ENCODE measurements at places on chromosomes 3 and 15. TPM values are rescaled to one million over a fixed set of nuclear protein-coding genes. Genes with fewer than 3 reads are reported as not detected.

- DNase-seq, result peak; percentile 13
These were observed 39.0 kb downstream of the GABPB1 start for GRCh38 chr15:50315814-50316630.

GRCh38 chr3:73848173-73848906 lies 223.6 kb upstream of the PDZRN3 start:
- no peak for DNase-seq

The MYEF2 gene
- 137 TPM for total RNA-seq

DNA sequence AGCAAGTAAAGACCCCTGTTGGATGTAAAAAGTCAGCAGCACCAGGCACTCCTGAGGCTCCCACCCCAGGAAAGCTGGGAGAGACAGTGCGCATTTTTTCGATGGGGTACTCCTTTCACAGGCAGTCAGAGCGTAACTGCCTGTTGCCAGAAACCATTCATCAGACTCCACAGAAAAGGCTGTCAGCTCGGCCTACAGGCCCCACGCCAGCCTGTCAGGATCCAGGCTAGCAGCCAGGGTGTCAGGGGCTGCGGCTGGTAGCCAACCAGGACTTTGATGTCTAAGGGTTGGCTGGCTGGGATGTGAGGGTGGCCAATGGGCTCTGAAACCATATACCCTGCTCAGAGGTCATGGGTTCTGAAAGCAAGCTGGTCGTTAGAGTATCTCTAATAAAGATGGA lies 164.5 kb downstream of the WNT5A start:
- peak; percentile 28 for DNase-seq

GRCh38 chr15:73930371-73930770 lies 4.1 kb downstream of the LOXL1 start:
- no peak for DNase-seq

DNA sequence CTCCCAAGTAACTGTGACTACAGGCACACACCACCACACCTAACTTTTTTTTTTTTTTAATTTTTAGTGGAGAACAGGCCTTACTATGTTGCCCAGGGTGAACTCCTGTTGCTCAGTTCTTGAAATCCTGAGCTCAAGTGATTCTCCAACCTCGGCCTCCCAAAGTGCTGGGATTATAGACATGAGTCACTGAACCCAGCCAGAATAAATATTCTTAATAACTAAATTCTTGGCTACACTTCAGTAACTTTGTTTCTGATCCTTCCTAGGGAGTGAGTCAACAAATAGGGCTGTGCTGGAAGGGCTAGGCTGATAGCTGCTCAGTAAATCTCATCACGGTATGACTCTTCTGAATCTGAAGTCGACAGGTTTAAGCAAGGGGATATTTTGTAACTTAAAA lies 56.6 kb downstream of the P3H2 start:
- no peak for DNase-seq

GRCh38 chr3:107222907-107223306 lies 154.3 kb upstream of the CCDC54 start:
- DNase-seq, result no peak

DNA sequence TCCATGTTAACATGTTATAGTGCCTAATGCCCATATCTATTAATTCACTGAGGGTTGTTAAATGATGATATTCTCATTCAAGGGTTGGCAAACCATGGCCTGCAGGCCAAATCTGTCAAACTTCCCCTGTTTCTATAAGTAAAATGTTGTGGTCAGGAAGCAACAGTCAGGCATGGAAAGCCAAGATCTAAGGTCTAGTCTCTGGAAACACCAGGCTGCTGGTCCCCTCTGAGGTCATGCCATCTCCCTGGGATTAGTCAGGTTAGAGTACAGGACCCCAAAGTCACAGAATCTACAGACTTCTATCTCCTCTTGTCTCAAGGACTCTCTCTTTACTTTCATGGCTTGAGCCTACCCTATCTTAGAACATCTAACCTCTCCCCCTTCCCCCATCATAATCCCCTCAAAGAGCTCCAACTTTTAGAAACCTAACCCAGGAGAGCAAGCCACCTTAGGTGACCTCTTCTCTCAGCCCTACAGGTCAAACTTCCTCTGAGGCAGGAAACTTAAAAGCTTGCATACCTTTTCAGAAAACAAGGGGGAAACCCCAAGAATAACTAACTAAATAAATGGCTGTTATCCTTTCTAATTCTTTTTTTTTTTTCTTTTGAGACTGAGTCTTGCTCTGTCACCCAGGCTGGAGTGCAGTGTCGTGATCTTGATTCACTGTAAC lies 15.3 kb upstream of the HERC1 start:
- no peak for DNase-seq

DNA sequence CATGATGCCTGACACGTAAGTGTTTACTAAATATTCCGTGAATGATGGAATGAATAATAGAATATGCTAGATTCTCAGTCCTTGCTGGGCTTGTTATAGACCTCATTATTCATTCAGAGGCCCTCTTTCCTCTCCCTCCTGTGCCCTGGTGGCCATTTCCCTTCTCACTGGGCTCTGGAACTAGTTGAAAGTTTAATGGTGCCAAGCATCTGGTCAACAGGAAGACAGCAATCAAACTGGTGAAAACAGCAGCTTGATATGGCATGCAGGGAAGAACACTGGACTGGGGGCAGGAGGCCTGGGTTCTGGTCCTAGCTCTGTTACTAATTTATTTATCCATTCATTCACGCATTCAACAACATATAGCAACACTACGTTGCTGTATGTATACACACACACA lies 3.7 kb upstream of the APOD start:
- no peak for DNase-seq

DNA sequence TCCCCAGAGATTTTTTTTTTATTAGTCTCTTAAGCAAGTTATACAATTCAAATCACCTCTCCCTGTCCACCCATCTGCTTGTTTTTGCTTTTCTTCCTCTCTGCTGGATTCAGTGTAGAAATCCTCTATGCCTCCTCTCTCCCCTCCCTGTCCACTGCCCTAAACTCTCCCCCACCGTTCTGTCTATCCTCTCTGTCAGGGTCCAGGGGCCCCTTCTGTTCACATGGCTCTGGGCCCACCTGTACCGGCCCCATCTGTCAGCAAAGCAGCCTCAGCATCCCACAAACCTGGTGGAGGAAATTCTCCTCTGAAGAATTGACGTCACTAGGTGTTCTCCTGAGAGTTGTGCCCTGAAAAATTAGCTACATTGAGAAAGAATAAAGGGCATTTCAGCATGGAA lies 137.6 kb upstream of the CMC1 start:
- peak; percentile 80 for DNase-seq

The TLE3 gene
- 59.3 TPM for total RNA-seq

The ZIC1 gene
- 662 TPM for total RNA-seq

DNA sequence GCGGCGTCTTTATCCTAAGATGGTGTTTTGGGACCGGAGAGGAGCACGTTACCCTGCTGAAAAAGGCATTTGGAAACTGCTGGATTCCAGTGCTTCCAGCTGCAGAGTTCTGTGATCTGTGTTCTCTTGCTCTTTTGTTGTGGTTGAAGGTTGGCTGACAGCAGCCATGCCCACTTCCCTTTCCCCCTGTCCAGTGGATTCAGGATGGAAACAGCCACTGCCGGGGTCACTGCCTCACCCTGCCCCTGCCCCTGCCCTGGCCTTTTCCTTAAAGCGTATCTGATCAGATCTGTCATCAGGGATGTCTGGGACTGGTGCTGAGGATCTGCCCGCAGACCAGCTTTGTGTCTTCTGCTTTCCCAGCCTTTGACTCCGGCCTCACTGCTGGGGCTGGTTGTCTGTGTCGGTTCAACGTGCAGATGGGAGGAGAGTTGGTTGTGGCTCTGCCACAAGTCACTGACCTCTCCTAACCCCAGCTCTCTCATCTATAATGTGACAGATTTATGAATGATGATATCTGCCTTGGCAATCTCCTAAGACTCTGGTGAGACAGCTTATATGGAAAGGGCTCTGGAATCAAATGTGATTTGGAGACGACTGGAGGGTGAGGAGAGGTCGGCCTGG lies 219.4 kb upstream of the BHLHE40 start:
- DNase-seq, result no peak

DNA sequence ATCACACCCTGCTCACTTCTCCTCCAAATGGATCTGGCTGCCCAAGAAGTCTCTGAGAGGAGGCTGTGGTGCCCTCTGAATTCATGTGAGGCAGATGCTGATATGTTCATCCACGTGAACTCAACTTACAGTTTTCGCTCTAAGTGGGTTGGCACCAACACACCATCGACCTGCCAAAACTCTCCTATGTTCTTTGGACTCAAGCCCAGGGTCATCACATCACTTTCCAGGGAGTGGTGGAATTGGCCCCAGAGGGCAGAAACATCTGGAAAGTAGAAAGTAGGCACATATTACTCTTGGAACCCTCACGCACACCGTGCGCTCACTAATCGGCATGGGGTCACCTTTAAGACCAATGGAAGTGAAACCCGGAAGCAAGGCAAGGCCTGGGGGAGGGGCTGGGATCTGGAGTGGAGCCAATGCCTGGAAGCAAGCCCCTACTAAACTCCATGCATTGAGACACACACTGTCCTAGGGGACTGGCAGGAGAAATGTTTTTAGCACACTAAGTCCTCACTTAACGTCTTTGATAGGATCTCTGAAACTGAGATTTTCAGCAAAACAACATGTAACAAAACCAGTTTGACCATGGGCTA lies 41.4 kb downstream of the SSUH2 start:
- DNase-seq, result no peak

GRCh38 chr3:110069761-110070160 lies 732.4 kb upstream of the DPPA4 start:
- DNase-seq, result no peak

DNA sequence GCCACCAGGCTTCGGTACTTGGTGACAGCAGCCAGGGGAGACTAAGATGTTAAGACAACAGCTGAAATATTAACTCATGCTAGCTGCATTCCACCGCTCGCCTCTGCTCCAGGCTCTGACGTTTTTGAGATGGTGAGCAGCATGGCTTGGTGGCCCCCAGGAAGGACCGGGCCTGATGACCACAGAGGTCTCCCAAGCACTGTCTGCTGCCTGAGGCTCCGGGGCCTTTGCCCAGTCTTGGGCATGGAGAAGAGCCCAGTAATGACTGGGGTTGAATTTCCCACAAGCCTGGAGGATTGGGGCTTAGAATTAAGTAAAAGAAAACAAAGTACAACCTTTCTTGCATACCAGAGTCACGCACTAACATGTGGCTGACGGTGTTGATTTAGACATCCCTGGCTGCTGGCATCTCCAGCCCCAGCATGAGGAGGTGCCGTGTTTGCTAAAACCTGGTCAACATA lies 243.6 kb upstream of the LYSMD4 start:
- DNase-seq, result no peak

GRCh38 chr3:14413381-14414071 lies 11.1 kb downstream of the SLC6A6 start:
- DNase-seq, result no peak

- DNase-seq, result no peak
These were observed 13.1 kb downstream of the GABRR3 start for GRCh38 chr3:98021830-98022560.

GRCh38 chr3:46926871-46927717 lies 49.5 kb downstream of the CCDC12 start:
- no peak for DNase-seq

The CCDC54 gene
- total RNA-seq, result 0.54 TPM

- DNase-seq, result no peak
These were observed 283.2 kb upstream of the STT3B start for GRCh38 chr3:31249545-31249944.

DNA sequence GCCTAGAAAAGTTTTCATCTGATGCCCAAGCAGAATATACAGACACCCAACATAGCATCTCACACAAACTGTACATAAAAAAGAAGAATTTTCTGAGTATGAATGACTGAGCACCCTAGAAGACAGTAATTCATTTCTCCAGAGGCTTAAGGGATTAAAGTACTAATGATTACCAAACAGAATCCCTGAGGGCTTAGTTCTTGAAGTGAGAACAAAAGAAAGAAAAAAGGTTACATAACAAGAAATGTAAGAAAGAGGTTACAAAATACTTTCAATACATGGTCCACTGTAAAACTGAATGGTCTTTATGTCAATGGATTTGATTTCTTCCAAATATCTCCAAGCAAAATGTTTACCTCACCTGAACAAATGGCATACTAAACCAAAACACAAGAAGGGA lies 9.1 kb upstream of the NEK10 start:
- DNase-seq, result no peak

GRCh38 chr15:33693166-33693800 lies 275.0 kb upstream of the CHRM5 start:
- no peak for DNase-seq

- no peak for DNase-seq
These were observed 8.0 kb upstream of the OXTR start for GRCh38 chr3:8777201-8777977.

The POTEB3 gene
- total RNA-seq, result not detected

The ROPN1 gene
- not detected for total RNA-seq

The GABRR3 gene
- not detected for total RNA-seq

The GUCA1C gene
- total RNA-seq, result not detected

DNA sequence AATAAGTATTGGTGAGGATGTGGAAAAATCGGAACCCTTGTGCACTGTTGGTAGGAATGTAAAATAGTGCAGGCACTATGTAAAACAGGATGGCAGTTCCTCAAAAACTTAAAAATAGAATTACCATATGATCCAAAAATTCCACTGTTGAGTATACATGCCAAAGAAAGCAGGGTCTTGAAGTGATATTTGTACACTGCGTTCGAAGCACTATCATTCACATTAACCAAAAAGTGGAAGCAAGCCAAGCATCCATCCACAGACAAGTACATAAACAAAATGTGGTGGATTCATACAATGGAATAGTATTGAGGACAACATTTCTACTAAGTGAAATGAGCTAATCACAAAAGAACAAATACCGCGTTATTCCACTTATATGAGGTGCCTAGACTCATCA lies 200.7 kb downstream of the TJP1 start:
- no peak for DNase-seq

The MAP2K1 gene
- 15.8 TPM for total RNA-seq

- DNase-seq, result no peak
These were observed 2.8 kb downstream of the FYCO1 start for GRCh38 chr3:45992821-45993221.

The PROS1 gene
- 16.1 TPM for total RNA-seq

All from cerebellum (tissue), 4 donors.